ENCODE measurements at places on chromosomes 6 and 20.

- H3K27me3 ChIP-seq = peaks cover 6% of the 10 kb centered on the region
- H3K27ac ChIP-seq = no peak overlapping the region
- no peak for DNase-seq
- H3K4me3 ChIP-seq = no peak overlapping the region
These were observed 9.8 kb upstream of the TXNDC5 start for GRCh38 chr6:7920425-7920824.

DNA sequence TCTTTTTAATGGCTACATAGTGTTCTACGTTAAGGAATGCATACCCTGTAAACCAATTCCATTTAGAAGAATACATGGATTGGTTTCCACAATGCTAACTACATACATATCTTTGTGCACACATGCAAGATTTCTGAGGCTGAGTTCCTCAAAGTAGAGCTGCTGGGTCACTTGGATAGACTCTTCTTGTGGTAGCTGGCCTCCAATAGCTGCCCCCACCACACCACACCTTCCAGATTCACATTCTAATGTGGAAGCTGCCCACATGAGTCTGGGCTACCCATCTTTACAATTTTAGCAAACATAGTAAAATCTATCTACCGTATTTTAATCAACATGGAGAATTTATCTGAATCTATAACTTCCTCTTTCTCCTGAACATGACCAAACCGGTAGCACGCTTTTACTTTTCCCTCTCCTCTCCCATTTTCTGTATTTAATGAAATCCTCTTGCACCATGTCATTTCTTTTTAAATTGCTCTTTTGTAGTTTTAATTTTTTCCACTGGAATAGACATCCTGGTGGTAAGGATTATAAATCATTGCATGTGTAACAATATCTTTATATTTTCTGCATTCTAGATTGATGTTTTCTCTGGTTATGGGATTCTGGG lies 74.7 kb upstream of the CITED2 start:
- no peak overlapping the region for H3K4me3 ChIP-seq
- no peak overlapping the region for H3K27ac ChIP-seq
- no peaks in the 10 kb centered on the region for H3K27me3 ChIP-seq
- H3K36me3 ChIP-seq = no peaks in the 10 kb centered on the region

- no peaks in the 10 kb centered on the region for H3K4me1 ChIP-seq
- DNase-seq = no peak
- no peaks in the 10 kb centered on the region for H3K36me3 ChIP-seq
- no peak overlapping the region for H3K27ac ChIP-seq
These were observed 13.3 kb downstream of the GMPR start for GRCh38 chr6:16251706-16252105.

GRCh38 chr6:158073776-158074175 lies 92.1 kb downstream of the SYNJ2 start:
- no peak overlapping the region for H3K27ac ChIP-seq
- no peaks in the 10 kb centered on the region for H3K27me3 ChIP-seq
- DNase-seq = no peak
- H3K36me3 ChIP-seq = peaks cover 49% of the 10 kb centered on the region
- H3K4me1 ChIP-seq = peaks cover 10% of the 10 kb centered on the region

- H3K27ac ChIP-seq = no peak overlapping the region
- no peak for DNase-seq
- no peak overlapping the region for H3K4me3 ChIP-seq
These were observed 36.7 kb downstream of the HUS1B start for GRCh38 chr6:620166-620565.

GRCh38 chr6:113587078-113587699 lies 270.0 kb upstream of the MARCKS start:
- H3K27me3 ChIP-seq = no peaks in the 10 kb centered on the region
- DNase-seq = no peak
- peaks cover 5% of the 10 kb centered on the region for H3K4me1 ChIP-seq
- no peaks in the 10 kb centered on the region for H3K36me3 ChIP-seq
- no peak overlapping the region for H3K27ac ChIP-seq

GRCh38 chr6:110399219-110400071 lies 15.9 kb downstream of the DDO start:
- no peak overlapping the region for H3K27ac ChIP-seq
- no peaks in the 10 kb centered on the region for H3K36me3 ChIP-seq
- no peaks in the 10 kb centered on the region for H3K4me1 ChIP-seq
- no peak for DNase-seq

- H3K36me3 ChIP-seq = peaks cover 8% of the 10 kb centered on the region
- DNase-seq = no peak
- peaks cover 43% of the 10 kb centered on the region for H3K4me1 ChIP-seq
These were observed 72.2 kb downstream of the UST start for GRCh38 chr6:148818939-148819575.

GRCh38 chr20:45405571-45406259 lies 2.4 kb upstream of the DBNDD2 start:
- peaks cover 27% of the 10 kb centered on the region for H3K36me3 ChIP-seq
- H3K4me3 ChIP-seq = peak overlapping the region; percentile 91
- no peak for DNase-seq
- peaks cover 25% of the 10 kb centered on the region for H3K4me1 ChIP-seq

DNA sequence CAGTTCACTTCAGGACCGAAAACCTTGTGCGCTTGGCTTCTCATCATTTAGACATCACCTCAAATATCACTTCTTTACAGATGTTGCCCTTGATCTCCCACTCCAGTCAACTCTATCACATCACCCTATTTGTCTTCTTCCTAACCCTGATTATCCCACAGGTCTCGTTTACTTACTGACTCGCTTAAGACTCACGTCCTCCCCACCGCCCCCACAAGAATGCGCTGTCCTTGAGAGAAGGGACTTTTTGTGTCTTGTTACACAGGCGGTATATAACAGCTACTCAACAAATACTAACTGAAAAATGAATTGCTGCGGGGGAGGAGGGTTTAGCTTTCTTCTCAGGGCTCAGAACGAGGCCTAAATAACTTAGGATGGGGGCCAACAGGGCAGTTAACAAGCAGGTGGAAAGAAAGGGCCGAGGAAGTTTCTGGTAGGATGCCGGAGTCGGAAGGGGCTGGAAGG lies 527 bp downstream of the TOMM34 start:
- H3K4me3 ChIP-seq = peak overlapping the region; percentile 85
- H3K27ac ChIP-seq = peak overlapping the region; percentile 96
- no peaks in the 10 kb centered on the region for H3K27me3 ChIP-seq
- peaks cover 58% of the 10 kb centered on the region for H3K4me1 ChIP-seq
- H3K36me3 ChIP-seq = peaks cover 40% of the 10 kb centered on the region
